ENCODE measurements at places on chromosomes 2 and 18.

GRCh38 chr2:175233135-175233719, 51.7 kb upstream of the ATP5MC3 start:
- no peak for DNase-seq

- DNase-seq = no peak
Observed at GRCh38 chr2:240441326-240441992, 6.0 kb downstream of the GPC1 start.

DNA sequence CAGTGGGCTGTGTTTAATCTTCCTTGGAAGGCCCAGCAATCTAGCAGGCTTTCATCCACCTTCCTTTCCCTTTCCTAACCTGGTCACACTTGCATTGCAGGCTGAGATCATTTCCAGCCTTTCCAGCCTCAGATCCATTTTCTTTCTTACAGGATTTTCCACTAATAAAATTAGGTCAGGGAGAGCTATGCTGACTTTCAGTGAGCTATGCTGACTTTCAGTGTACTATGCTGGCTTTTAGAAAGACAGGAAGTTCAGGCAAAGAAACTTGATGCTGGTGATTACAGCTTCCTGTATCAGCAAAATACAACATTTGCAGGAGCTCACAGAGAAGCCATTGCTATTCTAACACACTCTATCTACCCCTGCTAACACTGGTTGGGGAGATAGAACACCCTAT, 735.0 kb downstream of the CCDC85A start:
- DNase-seq = no peak

DNA sequence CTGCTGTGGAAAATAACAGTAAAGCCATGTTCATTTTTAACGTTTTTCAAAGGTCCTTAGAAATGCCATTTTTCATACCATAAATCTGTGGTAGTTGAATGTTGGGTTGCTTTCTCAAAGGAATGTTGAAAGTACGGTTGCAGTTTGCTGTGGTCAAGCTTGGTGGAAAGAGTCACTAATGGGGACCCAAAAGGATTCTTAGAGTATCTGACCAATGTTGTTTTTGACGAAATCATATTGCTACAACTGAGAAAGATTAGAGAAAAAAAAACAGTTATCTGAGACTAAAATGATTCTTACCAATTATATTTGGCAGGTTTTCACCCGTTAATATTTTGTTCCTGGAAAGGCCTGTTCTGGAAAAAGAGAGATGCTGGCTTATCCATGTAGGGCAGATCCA, 439.5 kb upstream of the ETAA1 start:
- no peak for DNase-seq

DNA sequence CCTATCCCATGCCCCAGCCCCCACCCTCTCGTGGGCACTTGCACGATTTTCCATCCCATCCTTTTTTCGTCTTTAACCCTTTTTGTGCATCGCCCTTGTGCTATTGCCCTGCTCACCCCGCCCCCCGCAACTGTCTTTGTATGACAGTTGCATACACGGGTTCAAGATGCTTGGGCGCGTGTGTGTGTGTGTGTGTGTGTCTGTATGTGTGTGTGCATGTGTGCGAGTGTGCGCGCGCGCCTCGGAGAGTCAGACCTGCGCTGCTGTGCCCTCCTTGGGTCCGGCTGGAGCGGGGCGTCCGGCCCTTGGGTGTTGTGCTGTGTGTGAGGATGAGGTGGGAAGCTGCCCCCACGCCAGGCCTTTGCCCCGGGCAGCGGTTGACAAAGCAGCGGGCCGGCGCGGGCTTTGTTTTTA, 230.7 kb downstream of the HAUS1 start:
- no peak for DNase-seq

GRCh38 chr2:60507211-60507965, 46.1 kb downstream of the BCL11A start:
- DNase-seq = no peak

DNA sequence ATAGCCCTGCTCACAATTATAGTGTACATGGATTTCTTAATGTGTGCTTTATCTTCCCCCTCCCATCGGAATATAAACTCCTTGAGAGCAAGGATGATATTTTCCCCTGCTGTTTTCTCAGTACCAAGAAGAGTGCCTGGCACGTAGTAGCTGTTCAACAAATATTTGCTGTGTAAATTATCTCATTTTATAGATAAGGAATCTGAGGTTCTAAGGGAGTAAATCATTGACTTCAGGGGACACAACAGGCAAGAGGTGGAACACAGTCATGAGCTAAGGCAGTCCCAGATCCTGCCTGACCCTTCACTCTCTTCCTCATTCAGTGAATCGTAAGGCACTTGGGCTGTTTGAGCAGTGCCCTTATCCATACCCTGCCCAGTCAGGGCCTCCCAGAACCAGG, 187.3 kb upstream of the TNP1 start:
- no peak for DNase-seq

GRCh38 chr18:2906704-2907549, 60.1 kb downstream of the EMILIN2 start:
- DNase-seq = peak; percentile 77

- DNase-seq = peak; percentile 86
Observed at GRCh38 chr2:44479127-44479887, 117.6 kb downstream of the CAMKMT start.

GRCh38 chr2:27038631-27039339, 6.0 kb downstream of the TMEM214 start:
- no peak for DNase-seq

DNA sequence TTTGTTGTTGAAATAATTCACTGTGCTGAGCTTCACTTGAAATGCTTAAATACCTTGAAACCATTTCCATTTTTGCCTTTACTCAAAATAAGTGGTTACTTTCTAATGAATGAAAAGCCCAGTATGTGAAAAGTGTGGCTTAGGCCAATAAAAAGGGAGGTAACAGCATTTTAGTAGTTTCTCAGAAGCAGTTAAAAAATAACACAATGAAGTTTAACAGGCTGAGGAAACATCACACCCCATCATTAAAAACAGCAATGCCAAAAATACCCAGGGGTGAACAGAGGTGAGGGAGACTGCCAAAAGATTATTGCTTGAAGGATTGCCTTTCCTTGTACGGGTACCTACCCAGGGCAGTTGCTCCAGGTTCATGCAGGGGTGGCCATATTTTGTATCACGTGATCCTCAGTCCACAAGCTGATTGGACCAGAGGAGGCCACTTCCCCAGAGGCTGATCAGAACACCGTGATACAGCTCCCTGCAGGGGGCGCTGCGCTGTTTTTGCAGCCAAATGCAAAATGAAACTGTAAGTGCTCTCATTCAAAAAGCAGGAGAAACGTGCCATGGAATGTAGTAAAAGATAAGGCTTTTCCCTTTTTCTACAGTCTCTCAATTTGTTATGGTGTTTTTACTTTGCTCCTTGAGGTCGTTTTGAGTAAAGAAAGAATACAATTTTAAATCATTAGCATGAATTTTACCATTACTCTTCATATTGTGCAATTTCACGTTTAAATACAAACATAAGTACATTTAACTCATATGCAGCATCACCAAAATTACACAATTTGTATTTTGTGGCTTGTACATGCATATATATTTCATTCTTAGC, 70.2 kb upstream of the SH3BP4 start:
- peak; percentile 96 for DNase-seq

DNA sequence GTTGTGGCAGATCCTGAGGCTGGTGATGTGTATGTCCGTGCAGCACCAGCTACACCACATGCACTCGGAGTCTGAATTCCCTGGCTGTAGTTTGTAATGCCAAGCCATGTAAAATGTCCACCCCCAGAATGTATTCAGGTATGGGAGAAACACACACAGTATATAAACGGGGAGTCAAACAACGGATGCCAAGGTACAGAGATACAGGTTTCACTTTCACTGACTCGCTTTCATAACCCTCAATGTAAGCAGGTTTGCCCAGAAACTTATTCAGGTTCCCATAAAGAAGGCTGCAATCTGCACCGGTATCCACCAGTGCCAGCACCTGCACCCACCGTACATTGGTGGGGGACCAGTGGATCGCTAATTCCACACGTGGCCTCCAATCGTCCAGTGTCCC, 237.2 kb downstream of the MBD5 start:
- DNase-seq = no peak

GRCh38 chr2:72731116-72731515, 94.7 kb downstream of the EXOC6B start:
- no peak for DNase-seq

DNA sequence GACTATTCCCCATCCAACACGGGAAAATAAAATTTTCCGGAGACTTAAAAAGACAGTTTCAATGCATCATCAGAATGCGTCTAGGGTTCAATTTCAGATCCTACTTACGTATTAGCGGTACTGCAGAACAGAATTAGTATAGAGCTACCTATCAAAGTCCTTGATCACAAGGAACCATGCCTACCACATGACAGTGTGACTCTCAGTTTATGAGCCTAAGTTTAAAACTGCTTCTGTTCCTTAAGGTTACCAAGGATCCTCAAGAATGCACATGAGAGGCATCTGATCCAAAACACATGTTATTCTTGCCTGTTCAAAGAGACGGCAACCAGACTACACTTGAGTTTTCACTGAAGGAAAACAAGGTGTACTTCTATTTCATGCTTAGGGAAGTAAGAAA, 369.7 kb downstream of the EPHA4 start:
- DNase-seq = no peak

- peak; percentile 85 for DNase-seq
Observed at GRCh38 chr2:23385351-23385747, 370 bp downstream of the KLHL29 start.

GRCh38 chr2:75476761-75477160, 84.0 kb downstream of the EVA1A start:
- DNase-seq = peak; percentile 16

DNA sequence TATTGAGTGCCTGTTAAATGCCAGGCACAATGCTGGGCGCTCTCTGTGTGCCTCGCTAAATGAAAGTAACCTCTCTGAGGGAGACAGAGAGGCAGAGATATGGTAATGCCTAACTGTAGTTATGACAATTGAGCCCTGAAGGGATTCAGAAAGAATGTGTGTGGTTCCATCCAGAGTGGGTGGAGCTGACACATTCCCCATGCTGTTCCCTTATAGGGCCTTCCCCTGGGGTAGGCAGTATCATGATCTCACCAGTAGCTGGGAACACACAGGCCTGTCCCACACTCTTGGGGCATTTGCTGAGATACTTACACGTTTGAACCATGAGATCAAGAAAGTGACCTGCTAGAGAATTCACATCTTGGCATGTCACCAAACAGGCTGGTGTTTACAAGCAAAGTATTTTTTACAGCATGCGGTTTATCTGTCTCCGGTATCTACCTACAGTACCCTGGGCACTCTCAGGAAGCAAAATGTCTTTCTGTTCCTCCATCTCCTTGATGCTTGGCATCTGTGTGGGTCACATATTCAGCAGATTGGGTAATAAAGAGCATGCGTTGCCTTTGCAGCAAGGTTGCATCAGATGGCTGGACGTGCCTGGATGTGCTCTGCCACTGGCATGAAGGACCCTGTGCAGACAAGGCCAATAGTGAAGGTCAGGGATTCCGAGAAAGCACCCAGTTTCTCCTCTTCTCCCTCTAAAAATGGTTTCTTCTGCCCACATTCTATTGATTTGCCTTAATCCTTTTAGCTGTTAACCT, 9.4 kb downstream of the CTIF start:
- peak; percentile 92 for DNase-seq

- DNase-seq = no peak
Observed at GRCh38 chr2:20457661-20458630, 11.1 kb downstream of the RHOB start.

GRCh38 chr2:241410739-241411176, 54.7 kb downstream of the FARP2 start:
- no peak for DNase-seq

- DNase-seq = no peak
Observed at GRCh38 chr18:36887864-36888263, 58.9 kb downstream of the KIAA1328 start.

- DNase-seq = no peak
Observed at GRCh38 chr18:7366597-7366996, 135.7 kb downstream of the LRRC30 start.

- DNase-seq = peak; percentile 15
Observed at GRCh38 chr2:49241991-49242390, 87.7 kb upstream of the FSHR start.

- no peak for DNase-seq
Observed at GRCh38 chr2:216327447-216327935, 44.8 kb downstream of the MARCHF4 start.

DNA sequence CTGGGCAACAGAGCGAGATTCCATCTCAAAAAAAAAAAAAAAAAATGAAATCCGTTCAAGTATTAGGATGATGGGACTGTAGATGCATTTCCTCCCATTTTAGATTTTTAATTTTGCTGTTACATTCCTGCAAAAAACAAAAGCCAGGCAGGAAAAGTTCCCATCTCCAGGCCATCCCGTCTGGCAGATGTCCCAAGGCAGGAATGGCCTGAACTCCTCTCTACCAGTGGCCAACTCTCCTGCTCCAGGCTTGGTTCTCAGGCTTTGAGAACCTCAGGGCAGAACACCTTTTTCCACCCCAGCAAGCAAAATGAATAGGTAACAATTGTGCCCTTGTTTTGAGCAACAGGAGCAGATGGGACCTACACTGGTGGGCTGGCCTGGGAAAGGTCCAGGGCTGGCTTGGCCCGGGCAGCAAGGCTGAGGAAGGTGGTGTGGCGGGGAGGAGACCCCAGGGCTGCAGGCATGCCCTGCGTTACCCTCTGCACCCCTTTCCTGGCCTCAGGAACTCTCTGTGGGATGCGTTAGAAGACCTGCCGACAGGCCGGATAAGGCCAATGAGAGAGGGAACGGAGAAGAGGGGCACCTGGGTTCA, 86.0 kb downstream of the FAM210A start:
- DNase-seq = no peak

DNA sequence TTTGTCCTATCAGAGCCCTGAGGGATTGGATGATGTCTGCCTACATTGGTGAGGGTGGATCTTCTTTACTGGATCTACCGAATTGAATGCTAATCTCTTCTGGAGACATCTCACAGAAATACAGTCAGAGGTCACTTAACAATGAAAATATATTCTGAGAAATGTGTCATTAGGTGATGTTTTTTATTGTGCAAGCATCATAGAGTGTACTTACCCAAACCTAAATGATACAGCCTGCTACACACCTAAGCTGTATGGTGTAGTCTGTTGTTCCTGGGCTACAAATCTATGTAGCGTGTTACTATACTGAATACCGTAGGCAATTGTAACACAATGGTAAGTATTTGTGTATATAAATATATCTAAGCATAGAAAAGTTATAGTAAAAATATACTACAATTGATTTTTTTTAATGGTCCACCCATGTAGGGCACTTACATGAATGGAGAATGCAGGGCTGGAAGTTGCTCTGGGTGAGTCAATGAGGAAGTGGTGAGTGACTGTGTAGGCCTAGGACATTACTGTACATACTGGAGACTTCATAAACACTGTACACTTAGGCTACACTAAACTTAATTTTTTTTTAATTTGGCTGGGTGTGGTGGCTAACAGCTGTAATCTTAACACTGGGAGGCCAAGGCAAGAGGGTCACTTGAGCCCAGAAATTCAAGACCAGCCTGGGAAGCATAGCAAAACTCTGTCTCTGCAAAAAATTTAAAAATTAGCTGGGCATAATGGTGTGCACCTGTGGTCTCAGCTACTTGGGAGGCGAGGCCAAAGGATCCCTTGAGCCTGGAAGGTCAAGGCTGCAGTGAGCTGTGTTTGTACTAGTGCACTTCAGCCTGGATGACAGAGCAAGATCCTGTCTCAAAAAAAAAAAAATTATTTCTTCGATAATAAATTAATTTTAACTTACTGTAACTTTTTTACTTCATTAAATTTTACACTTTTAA, 226.3 kb upstream of the UBE2E3 start:
- no peak for DNase-seq

GRCh38 chr2:236535024-236535423, 34.6 kb upstream of the ACKR3 start:
- no peak for DNase-seq

Measured in GM03348 (cell line).